ENCODE measurements at places on chromosomes 16 and 17. TPM values are rescaled to one million over a fixed set of nuclear protein-coding genes. Genes with fewer than 3 reads are reported as not detected.

GH2 gene
- total RNA-seq, result not detected

CA4 gene
- not detected for total RNA-seq

LRRC46 gene
- not detected for total RNA-seq

FNDC8 gene
- not detected for total RNA-seq

OTOP2 gene
- total RNA-seq, result not detected

CDRT15 gene
- not detected for total RNA-seq

HSDL1 gene
- 8.6 TPM for total RNA-seq

TM4SF5 gene
- not detected for total RNA-seq

CHST4 gene
- total RNA-seq, result not detected

TMEM235 gene
- total RNA-seq, result not detected

ABR gene
- total RNA-seq, result 67.2 TPM

MYLK3 gene
- 0.11 TPM for total RNA-seq

PRAC1 gene
- total RNA-seq, result not detected

ZNF764 gene
- total RNA-seq, result 6.6 TPM

FGF11 gene
- total RNA-seq, result 2.1 TPM

NHERF2 gene
- total RNA-seq, result 22.6 TPM

ASB16 gene
- total RNA-seq, result not detected

KRT24 gene
- 573 TPM for total RNA-seq

CCL1 gene
- not detected for total RNA-seq

FAAP100 gene
- total RNA-seq, result 44.8 TPM

CD300C gene
- total RNA-seq, result not detected

PERCC1 gene
- not detected for total RNA-seq

PIRT gene
- not detected for total RNA-seq

ENPP7 gene
- total RNA-seq, result not detected

HAP1 gene
- total RNA-seq, result 0.39 TPM

WNK4 gene
- total RNA-seq, result 0.33 TPM

SLC16A6 gene
- under 0.01 TPM for total RNA-seq

WSCD1 gene
- total RNA-seq, result not detected

MPP2 gene
- 0.79 TPM for total RNA-seq

PLD6 gene
- total RNA-seq, result 1.6 TPM

MRPL58 gene
- 19.2 TPM for total RNA-seq

OGFOD1 gene
- 109 TPM for total RNA-seq

MT4 gene
- not detected for total RNA-seq

C17orf75 gene
- 11.4 TPM for total RNA-seq

LIMD2 gene
- total RNA-seq, result 8.2 TPM

DHX8 gene
- total RNA-seq, result 38.9 TPM

CCL8 gene
- not detected for total RNA-seq

MAP2K6 gene
- 1.8 TPM for total RNA-seq

SRL gene
- not detected for total RNA-seq

KRT15 gene
- 1.7 TPM for total RNA-seq

CMTM4 gene
- total RNA-seq, result 17.1 TPM
